ENCODE measurements at places on chromosomes 3 and 15.
A peak's percentile ranks its signal among the peaks of the same experiment; 100 is the strongest.

DNA sequence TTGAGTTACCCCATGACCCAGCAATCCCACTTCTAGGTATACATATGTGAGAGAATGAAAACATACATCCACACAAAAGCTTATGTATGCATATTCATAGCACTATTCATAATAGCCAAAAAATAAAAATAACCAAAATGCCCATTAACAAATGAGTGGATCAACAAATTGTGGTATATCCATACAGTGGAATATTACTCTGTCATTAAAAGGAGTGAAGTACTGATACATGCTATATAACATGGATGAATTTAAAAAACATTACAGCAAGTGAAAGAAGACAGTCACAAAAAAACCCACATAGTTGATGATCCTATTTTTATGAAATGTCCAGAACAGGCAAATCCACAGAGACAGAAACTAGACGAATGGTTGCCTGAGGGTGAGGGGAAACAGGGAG lies 5.2 kb downstream of the C3orf20 start:
- DNase-seq: no peak

GRCh38 chr3:195544634-195545033 lies 1.5 kb upstream of the PPP1R2 start:
- no peak for DNase-seq

- no peak for DNase-seq
Measured at GRCh38 chr3:162699291-162699690, 1202.7 kb downstream of the OTOL1 start.

GRCh38 chr15:50879016-50879617 lies 29.4 kb upstream of the AP4E1 start:
- DNase-seq: no peak

GRCh38 chr15:68526269-68526668 lies 52.5 kb upstream of the CORO2B start:
- peak; percentile 68 for DNase-seq

DNA sequence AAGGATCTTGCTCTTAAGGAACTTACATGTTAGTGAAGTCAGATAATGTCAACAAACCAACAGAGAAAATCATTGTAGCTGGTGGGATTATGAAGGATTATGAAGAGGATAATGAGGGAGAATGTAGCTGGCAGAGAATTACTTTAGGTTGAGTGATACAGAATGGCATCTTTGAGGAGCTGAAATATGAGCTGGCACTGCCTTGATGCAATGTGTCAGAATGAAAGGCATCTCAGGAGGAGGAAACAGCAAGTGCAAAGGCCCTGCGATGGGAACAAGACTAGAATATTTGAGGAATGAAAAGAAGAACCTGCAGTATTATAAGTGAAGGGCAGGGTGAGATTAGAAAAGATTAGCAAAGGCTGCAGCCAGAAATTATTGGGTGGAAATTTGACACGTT lies 237.2 kb upstream of the ADAMTS9 start:
- no peak for DNase-seq

GRCh38 chr3:189349772-189350171 lies 178.0 kb downstream of the TPRG1 start:
- DNase-seq: peak; percentile 29

GRCh38 chr3:54556630-54557029 lies 371.2 kb downstream of the LRTM1 start:
- DNase-seq: no peak

All from NCI-H226 (cell line).